Activated T-cell treated with anti-CD3 and anti-CD28 coated beads for 4 hours (primary cell): ENCODE measurements at places on chromosomes 1 and 21.
A peak's percentile ranks its signal among the peaks of the same experiment; 100 is the strongest.

DNA sequence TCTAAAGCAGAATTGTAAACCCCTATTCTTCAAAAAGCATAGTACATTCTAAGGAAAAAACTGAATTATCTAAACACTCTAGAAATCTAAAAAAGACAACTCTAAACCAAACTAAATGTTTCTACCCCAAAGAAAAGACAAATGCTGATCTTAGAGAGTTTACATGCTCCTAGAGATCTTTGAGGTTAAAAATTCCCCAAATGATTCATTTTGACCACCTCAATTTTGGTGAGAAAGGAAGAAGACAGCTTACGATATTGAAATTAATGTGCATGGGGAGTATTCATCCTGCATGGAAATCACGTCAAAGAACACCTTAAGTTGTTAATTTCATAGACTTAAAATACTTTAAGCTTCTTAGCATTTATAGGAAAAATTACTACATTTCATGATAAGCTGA is 377.8 kb upstream of the RUNX1 start:
- DNase-seq = no peak

- DNase-seq = no peak
These were observed 94.3 kb upstream of the C1orf105 start for GRCh38 chr1:172326136-172326535.

DNA sequence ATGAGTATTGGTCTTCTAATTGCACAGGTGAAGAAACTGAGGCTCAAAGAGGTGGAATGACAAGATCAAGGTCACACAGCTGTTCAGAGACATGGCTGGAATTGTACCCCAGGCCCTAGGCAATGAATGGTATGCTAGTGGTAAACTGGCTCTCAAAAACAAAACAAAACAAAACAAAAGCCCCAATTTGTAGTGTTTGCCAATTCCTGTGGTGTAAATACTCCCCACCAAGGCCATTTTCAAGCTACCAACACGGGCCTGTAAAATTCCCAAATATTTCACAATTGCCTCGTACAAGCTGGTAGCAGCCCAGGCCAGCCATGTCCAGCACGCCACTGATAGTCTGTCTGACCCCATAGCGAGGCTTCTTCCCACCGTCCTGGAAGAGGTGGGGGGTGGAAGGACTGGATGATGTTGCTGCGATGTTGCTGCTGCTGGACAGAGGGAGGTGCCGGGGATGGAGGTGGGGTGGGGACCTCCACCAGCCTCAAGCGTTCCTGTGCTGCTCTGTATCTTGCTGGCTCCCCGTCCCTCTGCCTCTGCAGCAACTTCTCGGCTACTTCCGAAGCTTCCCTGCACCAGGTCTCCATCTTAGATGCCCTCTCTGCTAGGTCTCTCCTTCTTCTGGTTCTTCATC is 62.2 kb upstream of the RUNX3 start:
- DNase-seq = no peak

DNA sequence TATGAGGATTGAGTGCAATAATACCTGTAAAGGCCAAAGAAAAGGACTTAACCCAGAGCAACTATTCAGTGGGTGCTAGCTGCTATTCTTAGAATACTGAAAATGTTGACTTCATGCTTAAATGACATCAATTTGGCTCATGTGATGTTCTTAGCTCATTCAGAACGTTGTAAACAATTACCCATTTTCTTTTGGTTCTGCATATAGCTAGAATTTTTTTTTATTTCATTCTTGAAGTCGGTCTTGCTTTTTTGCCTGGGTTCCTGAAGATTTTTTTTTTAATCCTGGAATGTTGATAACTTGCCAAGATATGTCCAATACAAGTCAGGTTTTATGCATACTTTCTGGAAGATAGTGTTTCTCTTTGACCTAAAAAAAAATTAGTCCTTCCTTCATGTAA is 772.0 kb downstream of the LTN1 start:
- DNase-seq = no peak

GRCh38 chr1:44318097-44319088 is 36.7 kb downstream of the ERI3 start:
- DNase-seq = peak; percentile 40

- DNase-seq = no peak
These were observed 38.4 kb upstream of the TRABD2B start for GRCh38 chr1:48035371-48036141.

- DNase-seq = no peak
These were observed 14.1 kb downstream of the SUCO start for GRCh38 chr1:172547071-172547470.

GRCh38 chr1:242842094-242842493 is 317.6 kb upstream of the PLD5 start:
- no peak for DNase-seq

DNA sequence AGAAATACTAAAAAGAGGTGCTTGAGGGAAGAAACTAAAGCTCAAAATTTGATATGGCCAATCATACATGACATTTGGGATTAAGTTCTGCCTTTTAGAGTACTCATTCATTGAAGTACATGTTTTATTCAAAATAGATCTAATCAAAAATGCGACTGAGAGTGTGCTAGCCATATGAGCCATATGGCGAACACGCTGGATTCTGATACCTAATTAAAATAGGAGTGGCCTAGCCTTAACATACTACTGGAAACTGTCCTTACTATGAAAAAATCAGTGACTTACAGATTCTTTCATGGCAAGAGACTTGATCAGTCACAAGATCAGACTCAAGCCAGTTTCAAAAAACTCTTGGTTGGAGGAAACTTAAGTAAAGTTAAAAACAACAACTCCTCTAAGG is 73.9 kb downstream of the PTGER3 start:
- no peak for DNase-seq

GRCh38 chr1:69256036-69256435 is 311.7 kb upstream of the LRRC7 start:
- DNase-seq = no peak

GRCh38 chr1:226100436-226101391 is 38.2 kb downstream of the H3-3A start:
- DNase-seq = no peak

DNA sequence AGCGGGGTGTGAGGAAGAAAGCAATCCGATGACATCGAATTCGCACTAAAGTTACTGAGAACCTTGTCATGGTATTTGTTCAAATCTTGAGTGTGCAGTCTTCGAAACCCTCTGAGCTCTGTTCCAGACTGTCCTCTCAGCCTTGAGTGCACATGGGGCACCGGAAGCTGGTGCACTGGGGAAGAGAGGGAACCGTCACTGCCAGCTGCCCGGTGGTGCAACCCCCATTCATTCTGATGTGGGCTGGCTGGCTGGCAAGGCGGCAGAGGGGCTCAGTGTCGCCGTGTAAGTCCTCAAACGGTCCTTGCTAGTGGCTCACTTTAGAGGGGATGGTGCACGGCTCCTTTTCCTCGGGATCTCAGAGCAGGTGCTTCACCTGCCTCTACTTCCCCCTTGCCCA is 137.4 kb downstream of the KIF26B start:
- no peak for DNase-seq

DNA sequence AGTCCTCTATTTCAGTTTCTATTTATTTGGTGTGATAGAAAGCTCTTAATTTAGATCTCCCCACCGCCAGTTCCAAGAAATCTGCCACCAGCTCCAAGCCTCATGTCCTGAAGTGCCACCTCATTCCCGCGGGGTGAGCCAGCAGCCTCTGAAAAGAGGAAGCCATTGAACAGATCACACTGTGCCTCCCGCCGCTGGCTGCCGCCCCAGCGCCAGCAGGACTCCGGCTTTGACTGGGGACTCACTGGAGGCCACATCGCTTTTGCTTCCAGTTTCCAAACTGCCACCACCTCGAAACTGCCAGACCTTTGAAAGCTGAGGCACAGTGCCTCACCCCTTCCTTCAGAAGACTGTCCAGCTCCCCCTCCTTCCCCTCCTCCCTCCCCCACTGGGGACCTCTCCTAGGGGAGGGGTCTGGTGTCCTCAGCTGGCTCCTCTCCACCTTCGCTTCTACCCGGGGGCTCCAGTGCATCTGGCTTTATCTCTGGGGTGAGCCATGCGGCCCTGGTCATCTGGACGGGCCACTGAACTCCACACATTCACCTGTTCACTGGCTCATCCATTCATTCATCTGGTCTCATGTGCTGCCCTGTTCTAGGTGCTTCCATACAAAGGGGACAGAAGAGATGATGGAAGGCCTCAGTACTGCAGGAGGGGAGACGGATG is 58.9 kb downstream of the VPS26C start:
- no peak for DNase-seq

DNA sequence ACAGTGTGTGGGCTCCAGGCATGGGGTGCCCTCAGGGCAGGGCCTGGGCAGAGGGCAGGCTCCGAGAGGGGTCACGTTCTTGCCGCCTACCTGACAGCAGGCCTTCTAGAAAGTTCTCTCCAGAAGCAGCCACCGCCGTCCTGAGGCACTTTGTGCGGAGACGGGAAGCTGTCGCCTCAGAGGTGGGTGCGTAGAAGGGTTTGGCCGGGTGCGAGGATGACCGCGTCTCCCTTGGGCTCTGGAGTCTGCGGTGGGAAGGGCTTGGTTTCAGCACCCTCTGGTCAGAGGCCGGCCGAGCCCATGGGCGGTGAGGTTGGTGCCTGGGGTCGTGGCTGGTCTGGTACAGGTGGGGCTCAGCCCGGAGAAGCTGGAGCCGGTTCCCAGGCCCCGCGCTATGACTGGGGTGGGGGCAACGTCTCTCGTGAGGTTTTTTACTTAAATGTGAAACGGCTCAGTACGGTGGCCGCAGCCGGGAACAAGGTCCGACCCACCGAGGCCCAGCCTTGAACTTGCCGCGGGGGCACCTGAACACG is 10.1 kb upstream of the TTLL10 start:
- DNase-seq = no peak

GRCh38 chr1:206761159-206761768 is 9.3 kb upstream of the IL19 start:
- no peak for DNase-seq

DNA sequence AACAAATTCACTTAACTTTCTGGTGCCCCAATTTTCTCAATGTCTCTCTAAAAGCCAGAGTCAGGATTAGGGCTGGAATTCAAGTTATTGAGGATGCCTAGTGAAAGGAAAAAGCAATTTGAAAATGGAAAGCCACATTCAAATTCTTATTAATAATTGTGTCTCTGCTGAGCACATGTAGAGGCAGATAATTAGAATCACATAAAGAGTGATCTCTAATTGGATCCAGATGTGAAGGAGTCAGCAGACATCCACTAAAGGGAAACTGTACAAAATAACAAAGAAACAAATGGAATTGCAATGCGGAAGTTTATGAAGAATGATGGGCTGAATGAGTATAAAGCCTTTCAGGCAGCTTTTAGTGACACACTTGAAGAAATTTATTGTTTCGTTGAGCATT is 482.6 kb downstream of the TTLL7 start:
- DNase-seq = no peak

DNA sequence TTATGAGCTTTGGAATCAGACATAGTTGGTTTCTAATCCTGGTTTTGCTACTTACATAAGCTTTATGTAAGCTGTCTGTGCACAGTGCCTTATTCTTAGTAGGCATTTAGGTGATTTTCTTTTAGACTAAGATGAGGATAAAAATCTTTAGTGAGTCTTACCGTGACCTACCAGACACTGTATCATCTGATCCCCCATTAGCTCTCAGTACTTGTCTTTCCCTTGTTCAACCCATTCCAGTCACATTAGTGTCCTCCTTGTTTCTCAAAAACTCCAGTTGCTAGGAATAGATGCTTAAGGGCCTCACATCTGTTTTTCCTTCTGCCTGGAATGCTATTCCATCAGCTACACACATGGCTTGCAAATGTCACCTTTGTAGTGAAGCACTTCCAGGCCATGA is 18.8 kb downstream of the PPP1R12B start:
- DNase-seq = no peak

DNA sequence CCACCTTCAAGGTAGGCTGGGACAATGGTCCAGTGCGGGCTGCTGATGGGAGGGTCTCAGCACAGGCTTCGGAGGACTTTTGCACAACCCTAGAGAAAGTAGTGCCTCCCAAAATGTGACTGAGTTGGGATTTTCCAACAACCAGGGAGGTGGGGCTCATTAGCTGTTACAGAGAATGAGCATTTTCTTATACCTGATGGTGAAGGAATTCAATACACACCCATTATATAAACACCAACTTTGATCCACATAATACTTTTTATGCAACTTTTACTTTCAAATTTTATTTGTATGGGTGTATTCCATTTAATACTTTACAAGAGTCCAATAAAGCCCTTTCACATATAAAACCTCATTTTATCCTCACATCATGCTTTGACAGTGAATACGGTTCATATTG is 31.3 kb upstream of the RNF186 start:
- no peak for DNase-seq

GRCh38 chr1:94345148-94345721 is 73.0 kb upstream of the ABCD3 start:
- no peak for DNase-seq

GRCh38 chr1:89527750-89528381 is 3.2 kb downstream of the LRRC8B start:
- no peak for DNase-seq

DNA sequence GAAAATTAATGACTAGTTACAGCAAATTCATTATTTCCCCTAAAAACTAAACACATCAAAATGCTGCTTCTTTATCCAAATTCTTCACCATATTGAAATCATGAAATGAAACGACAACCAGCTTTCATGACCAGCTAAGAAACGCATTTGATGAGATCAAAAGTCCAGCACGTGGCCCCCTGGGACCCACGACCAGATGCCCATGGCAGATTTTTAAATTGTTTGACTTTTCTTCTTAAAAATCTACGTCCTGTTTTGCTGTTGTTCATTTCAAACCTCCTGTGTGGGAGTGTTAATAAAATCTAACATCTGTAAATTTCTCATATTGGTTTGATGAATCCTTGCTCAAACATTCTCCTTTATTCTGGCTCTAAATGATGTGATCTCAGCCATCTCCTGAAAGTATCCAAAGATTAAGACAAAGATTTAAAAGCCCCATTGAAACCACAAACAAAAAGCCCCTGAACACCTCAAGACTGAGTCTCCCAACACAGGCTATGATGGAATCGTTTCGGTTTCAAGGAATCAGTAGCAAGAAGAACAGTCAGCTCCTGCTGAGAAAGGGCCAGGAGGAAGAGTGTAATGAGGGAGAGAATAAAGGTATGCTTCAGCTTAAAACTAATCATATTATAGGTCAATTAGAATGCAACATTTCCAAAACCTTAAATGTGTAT is 523.6 kb downstream of the SMYD3 start:
- DNase-seq = no peak

DNA sequence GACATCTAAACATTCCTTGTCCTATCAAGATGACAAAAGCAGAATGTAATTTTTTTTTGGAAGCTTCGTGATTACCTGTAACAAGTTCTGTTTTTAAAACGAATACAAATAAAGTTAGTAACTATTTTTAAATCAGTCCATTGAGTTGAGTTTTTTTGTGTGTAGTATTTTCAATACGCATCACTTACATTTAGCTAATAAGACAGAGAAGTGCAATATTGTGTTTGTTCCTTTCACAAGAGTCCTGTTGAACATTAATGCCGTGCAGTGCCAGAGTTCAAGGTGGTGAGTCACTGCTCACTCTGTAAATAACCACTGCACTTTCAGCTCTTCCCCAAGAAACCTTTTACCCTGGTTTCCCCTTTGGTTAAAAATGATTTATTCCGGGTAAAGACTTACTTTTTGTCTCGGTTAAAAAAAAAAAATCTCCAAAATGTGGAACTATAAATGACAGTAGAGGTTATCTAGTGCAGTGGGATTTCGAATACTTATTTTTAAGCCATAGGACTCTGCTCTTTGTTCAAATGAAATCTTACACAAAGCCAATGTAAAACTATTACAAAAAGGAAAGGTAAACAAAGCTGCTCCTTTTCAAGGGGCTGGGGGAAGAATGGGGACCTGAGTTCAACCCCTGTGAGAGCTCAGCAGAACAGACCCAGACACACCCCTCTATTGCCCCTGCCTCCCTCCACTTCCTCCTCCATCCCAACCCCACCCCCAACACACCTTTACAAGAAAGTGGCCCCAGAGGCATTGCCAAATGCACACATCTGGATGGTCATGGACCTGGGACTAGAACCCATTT is 14.8 kb upstream of the NCMAP start:
- DNase-seq = no peak

- DNase-seq = no peak
These were observed 45.6 kb upstream of the ACTRT2 start for GRCh38 chr1:2975466-2976179.
